ENCODE measurements at places on chromosomes 3 and 15.
A peak's percentile ranks its signal among the peaks of the same experiment; 100 is the strongest.

DNA sequence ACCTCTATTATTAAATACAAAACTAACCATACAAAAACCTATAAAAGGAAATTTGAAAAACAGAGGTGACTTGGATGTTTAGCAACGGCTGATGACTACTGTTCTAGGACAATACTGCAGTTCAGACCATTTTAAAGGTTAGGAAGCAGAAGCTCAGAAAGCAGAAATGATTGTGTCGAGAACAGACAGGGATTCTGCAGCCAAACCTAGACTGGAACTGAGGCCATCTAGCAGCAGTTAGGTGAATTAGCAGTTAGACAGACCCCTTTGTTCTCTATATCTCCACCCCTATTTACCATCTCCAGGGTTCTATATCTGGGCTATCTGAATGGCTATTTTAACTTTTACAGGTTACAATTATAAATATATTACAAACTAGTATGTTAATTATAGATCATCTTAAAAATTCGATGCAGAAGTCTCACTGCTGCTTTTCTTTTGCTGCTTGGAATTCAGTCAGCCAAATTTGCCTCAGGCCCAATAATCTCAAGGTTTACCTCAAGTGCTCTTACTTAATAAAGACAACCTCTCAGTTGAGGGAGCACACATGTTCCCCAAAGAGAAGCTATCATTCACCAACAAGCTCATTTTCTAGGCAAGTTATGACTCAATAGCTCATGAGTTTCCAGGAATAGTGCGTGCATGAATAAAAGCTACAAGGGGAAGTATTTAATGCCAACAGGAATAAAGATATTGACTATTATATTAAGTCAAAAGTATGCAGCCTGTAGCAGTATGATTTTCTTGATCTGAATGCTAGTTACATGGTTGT lies 9.3 kb upstream of the IL1RAP start:
- no peak for DNase-seq

GRCh38 chr15:74137537-74137894 lies 7.1 kb downstream of the ISLR2 start:
- no peak for DNase-seq

GRCh38 chr3:3552761-3553160 lies 246.5 kb upstream of the LRRN1 start:
- DNase-seq: no peak

DNA sequence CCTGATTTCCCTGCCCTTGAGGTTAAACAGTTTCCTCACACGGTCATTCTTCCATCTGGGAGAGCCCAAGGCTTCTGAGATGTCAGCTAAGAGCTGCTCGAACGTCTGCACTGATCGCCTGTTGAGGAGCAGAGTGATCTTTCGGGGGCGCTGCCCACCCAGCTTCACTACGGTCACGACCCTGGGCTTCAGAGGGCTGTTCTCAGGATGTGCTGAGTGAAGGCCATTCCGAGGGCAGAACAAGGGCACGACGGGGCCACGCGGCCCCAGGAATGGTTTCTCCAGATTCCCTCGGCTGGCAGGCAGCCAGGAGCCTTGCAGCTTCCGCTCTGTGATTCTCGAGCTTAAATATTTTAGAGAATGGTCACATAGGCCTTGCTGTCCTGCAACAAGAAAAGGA lies 25.7 kb downstream of the DCLK3 start:
- DNase-seq: peak; percentile 18

- DNase-seq: no peak
Observed at GRCh38 chr3:192817506-192817905, 90.2 kb upstream of the FGF12 start.

GRCh38 chr3:9111417-9111816 lies 138.0 kb downstream of the SRGAP3 start:
- no peak for DNase-seq

DNA sequence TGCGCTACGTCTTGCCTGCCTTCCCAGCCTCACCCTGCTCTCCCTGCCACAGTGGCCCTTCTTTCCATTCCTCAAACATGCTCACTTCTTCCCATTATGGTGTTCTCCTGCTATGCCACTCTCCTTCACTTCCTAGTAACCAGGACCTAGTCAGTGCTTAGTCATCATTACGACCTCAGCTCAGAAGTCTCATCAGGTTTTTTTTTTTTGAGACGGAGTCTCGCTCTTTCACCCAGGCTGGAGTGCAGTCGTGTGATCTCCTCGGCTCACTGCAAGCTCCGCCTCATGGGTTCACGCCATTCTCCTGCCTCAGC lies 149.5 kb downstream of the GREM1 start:
- peak; percentile 75 for DNase-seq

DNA sequence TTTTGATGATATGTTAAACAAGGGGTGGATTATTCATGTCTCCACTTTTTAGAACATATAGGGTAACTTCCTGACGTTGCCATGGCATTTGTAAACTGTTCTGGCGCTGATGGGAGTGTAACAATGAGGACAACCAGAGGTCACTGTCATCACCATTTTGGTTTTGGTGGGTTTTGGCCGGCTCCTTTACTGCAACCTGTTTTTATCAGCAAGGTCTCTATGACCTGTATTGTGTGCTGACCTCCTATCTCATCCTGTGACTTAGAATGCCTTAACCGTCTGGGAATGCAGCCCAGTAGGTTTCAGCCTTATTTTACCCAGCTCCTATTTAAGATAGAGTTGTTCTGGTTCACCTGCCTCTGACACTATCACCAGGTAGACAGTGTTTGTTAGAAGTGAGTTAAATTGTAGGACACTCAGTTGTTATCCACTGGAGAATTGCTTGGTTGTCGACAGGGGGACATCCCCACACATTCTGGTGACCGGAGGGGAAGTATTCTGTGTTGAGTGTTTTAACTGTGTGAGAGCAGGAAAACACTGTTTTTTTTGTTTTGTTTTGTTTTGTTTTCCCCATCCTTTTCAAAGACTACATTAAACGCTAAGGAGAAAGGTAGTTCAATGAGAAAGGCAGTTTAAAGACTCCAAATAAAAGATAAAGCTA lies 36.9 kb upstream of the SKIL start:
- peak; percentile 10 for DNase-seq

GRCh38 chr3:127628788-127629466 lies at the start of gene PODXL2:
TSS of gene PODXL2 (plus strand) at chr3:127629185. CDS start at chr3:127629220, 35 bp downstream.
- DNase-seq: peak; percentile 43

GRCh38 chr3:126103121-126104027 lies 19.4 kb upstream of the SLC41A3 start:
- DNase-seq: no peak

DNA sequence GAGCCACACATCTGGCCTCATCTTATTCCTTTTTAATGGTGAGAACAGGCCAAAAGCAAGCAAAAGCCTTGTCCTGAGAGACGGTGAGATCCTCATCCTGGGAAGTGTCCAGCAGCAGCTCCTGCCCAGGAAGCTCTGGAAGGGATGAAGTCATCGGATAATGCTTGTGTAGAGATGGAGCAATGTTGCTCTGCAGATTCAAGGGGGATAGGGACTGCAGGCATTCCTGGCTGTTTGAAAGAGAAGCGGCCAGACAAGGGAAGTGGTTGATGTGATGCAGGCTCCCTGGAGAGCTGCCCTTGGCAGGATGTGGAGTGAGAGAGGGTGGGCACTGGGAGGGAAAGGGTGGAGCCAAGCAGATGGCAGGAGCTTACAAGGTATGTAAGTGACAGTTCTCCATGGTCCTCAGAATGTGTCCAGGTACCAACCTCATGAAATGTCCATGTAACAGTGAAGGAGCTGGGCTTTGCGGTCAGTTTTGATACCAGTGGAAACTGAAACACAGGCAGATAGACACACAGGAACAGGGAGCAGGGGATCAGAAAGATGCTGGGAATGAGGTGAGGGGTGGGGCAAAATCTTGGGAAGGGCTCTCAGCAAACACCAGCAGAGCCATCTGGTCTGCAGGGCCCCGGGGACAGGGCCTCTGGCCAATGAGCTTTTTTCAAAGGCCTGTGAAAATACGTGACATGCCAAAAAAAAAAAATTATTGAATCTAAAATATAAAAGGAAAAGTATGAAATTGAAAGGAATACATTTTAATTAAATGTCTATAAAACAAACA lies 32.2 kb upstream of the LACTB start:
- peak; percentile 93 for DNase-seq

GRCh38 chr15:45091161-45091560 lies 22.8 kb downstream of the DUOX2 start:
- peak; percentile 59 for DNase-seq
